ENCODE measurements at places on chromosomes 5 and 9. TPM values are rescaled to one million over a fixed set of nuclear protein-coding genes. Genes with fewer than 3 reads are reported as not detected.

The TAF1L gene
- polyA plus RNA-seq, result 0.02 TPM

The TAF11L4 gene
- polyA plus RNA-seq, result not detected

The SLC34A1 gene
- polyA plus RNA-seq, result 0.03 TPM

The AK8 gene
- polyA plus RNA-seq, result 0.77 TPM

The ACOT12 gene
- 0.19 TPM for polyA plus RNA-seq

The CBY3 gene
- not detected for polyA plus RNA-seq

The PDE8B gene
- polyA plus RNA-seq, result not detected

The NUDT12 gene
- polyA plus RNA-seq, result 4.9 TPM

The FAM153A gene
- not detected for polyA plus RNA-seq

The OR1J2 gene
- polyA plus RNA-seq, result not detected

DNA sequence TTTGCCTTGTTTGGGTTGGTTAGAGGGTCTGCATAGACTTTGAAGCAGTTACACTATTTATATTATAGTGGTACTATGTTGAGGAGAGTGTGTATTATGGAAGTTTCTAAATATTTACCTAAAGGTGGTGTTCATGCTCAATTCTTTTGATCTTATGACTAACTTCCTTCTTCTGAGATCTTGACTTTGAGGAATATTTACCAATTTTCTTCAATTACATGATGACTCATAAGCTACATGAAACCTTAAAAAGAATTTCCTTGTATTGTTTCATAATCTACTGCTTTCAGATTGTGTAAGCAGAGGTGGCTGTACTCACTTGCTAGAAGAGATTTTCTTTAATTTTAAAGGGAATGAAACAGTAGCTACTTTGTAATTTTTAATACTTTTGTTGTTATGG, 276.1 kb downstream of the TAF11L14 start:
- DNase-seq, result no peak

DNA sequence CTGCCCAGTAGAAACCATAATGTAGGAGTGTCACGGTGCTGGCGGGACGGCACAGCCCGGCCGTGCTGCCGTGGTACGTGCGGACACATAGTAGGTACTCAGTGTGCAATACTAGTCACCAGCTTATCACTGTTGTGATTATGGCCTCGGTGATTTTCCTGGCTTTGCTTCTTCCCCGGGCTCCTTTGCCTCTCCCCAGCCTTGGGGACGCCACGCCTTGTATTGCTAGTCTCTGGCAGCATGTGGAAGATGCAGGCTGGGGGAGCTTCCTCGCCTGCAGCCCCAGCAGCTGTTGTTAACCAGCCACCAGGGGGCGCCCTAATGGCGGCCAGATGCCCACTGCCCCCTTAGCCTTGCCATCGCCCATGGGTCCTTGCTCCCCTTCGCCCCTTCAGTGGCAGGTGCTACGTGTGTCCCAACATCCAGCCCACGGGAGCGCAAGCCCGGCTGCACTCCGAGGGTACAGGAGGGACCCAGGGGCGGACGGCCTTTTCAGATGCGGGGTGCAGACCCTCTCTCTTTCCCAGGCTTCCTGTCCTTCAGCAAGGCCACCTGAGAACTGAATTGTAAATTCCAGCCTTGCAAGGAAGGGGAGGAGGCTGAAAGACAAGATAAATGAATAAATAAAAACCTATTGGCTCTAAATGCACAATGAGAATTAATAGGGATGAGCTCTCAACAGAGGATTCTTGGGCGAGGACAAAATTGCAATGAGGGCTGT, 8.0 kb downstream of the NTNG2 start:
- DNase-seq, result peak; percentile 80

- DNase-seq, result no peak
Observed at GRCh38 chr9:65405253-65405652, 120.2 kb upstream of the FOXD4L5 start.

- DNase-seq, result no peak
Observed at GRCh38 chr5:95858023-95858461, 35.5 kb upstream of the GLRX start.

- DNase-seq, result peak; percentile 89
Observed at GRCh38 chr5:178895615-178896571, at the start of gene ZFP2. Gene ZFP2, plus strand, starts transcription at chr5:178895913. Its CDS starts 35,401 bp downstream, at chr5:178931314.

DNA sequence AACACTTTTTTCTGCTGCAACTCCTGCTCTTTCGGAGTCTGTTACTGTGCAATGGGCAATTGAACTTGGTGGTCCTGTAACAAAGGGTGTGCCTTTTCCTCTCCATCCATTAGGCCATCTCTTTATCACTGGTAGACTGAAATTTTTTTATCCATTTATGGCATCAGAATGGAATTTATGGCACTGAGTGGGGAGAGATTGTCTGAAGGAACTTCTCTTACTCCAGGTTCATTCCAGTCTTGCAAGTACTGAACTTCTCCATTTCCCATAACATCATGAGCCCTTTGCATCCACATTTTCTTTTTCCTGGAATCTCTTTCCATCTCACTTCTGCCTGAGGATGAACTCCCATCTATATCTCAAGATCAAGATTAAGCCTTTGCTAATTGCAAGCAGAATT, 10.0 kb downstream of the SLC46A2 start:
- no peak for DNase-seq

DNA sequence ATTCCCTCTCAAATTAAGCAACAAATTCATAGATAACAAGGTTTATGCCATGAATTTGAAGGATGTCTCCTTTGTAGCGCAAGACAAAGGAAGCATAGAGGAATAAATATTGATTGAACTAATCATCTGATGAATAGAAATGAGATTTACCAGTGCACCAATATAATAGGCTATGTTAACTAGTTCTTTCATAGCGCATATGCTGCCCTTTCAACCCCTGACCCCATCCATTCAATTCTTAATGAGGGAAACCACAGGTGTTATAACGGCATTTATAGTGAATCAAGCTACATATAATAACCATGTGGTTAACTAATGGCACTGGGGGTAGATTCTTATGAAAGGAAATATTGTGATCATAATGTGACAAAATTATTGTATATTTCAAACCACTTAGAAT, 6.5 kb downstream of the RORB start:
- DNase-seq, result no peak

DNA sequence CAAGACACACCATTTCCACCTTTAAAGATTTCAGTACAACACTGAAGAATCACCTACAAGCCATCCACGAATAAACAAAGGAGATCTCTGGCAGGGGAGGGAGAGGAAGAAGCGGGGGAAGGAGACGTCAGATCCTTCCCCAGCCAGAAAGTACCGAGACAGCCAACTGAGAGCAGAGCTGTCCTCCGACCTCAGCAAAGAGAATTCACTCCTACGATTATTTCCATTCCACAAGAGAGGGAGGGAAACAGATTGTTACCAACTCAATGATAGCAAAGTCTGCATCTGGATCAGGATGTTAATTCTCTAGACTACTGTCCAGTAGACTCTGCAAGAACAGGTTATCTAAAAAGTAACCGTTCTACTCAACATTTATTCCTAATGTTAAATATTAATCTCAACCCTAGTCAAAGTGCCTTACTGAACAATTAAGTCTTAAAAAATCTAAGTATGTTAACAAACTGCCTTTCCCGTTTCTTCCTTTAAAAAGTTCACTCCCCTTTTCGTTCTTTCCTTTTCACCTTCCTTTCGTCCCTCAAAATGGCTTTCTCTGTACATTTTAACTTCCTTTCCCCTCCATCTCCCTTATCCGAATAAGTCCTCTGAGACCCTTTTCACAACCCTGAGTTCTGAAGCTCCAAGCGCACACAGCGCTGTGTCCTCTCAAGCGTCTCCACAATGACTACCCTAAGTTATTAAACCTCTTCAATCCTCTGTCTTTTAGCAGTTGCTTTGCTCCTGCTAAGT, 1.4 kb downstream of the CHD1 start:
- DNase-seq, result peak; percentile 30

DNA sequence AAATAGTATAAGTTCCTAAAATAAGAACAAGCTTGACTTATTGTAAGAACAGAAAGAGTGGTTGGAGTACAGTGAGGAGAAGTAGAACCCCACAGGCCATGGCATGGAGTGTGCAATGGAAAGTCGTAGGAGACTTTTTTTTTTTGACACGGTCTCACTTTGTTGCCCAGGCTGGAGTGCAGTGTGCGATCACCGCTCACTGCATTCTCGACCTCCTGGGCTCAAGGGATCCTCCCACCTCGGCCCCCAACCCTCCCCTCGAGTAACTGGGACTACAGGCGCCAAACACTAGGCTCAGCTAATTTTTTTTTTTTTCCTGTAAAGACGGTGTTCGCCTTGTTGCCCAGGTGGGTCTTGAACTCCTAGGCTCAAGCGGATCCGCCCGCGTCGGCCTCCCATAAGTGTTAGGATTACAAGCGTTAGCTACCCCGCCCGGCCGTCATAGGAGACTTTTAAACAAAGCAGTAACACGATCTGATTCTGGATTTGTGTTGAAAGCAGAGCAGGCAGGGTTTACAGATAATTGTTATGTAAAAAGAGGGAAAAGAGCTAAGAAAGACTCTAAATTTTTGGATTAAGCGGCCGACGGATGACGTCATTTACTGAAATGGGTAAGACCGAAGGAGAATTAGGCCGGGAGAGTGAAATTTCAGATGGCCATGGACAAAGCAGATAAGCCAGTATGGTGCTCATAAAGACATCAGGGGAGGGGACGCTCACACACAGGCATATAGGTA, 752 bp downstream of the TSTD2 start:
- no peak for DNase-seq

DNA sequence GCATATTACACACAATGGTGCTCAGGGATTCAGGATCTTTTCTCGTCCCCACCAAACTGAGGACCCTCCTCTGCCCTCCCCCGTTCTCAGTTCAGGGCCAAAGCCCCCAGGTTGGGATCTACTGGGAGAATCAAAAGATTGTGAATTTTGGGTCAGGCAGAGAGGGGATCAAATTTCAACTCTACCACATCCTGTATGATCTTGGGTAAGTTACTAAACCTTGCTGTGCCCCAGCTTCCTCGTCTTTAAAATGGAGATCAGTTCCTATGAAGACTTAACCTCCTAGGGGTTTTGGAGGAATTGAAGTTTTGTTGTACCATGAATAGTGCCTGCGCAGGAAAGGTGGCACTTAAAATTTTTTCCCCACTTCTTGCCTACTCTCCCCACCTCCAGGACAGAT, 62.4 kb downstream of the RAI14 start:
- DNase-seq, result no peak

GRCh38 chr9:137276473-137277328, 825 bp upstream of the TOR4A start:
- no peak for DNase-seq

DNA sequence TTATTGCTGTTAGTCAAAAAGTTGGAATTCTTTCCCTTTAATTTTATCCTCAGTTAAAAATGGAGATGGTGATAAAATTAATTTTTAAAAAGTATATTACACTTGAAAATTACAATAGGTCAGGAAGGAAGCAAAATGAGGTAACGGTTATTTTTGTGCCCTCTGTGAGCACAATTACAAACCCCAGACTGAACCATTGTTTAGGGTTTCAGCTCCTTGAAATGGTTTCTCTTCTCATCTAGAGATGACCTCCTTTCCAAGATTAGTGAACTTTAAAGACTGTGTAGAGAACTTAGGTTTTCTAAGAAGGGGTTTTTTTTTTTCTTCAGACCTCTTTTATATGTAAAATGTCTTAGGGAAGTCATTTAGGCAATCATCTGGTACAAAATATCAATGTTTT, 126.2 kb upstream of the CHD1 start:
- no peak for DNase-seq

GRCh38 chr9:126162611-126163381, 163.8 kb upstream of the MVB12B start:
- DNase-seq, result no peak

- DNase-seq, result no peak
Observed at GRCh38 chr5:40955313-40955712, 46.0 kb downstream of the C7 start.

GRCh38 chr5:146894753-146895521, 16.4 kb upstream of the PPP2R2B start:
- DNase-seq, result no peak

DNA sequence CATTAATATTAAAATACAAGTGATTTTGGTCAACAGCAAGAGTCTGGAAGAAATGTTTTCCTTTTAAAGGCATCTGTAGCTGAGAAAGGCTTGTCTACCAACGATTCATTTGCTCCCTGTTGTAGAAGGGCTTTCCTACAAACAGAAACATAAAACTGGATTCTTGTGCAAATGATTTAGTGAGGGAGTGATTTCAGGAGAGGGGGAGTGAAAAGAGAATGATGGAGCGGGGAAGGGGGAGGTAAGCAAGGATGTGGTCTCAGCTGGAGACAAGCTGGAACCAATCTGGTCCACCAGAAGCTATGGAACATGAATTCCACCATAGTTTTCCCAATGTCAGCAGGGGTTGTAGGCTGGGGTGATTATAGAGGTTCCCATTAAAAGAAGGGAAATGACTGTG, 196.3 kb downstream of the FBXO4 start:
- no peak for DNase-seq
